Activated T-cell treated with anti-CD3 and anti-CD28 coated beads, Interleukin-2, amount 50 U/mL, for 72 hours (primary cell): ENCODE measurements at places on chromosomes 2 and 18. TPM values are rescaled to one million over a fixed set of nuclear protein-coding genes. Genes with fewer than 3 reads are reported as not detected.

GRCh38 chr18:75057169-75057960 lies 151.6 kb downstream of the PTGR3 start:
- DNase-seq, result no peak

- no peak for DNase-seq
Measured at GRCh38 chr2:16201848-16202247, 261.5 kb downstream of the MYCN start.

DNA sequence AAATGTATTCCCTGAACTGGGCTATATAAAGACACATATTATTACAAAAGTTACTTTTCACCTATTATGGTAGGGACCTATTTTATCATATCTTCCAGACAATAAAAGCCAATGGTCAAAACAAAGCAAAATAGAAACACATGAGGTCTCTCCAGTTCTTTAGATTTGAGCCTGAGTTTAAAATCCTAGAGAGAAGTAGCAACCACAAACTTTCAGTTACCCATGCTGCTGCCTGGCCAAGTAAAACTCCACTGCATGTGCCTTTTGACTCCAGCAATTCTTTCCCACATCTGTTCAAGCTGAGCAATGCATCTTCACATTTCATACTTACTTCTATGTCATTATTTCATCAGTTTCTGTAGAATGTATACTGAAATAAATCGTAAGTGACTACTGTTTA lies 405.3 kb downstream of the STK39 start:
- DNase-seq, result no peak

PIEZO2 gene
- total RNA-seq, result not detected

DNA sequence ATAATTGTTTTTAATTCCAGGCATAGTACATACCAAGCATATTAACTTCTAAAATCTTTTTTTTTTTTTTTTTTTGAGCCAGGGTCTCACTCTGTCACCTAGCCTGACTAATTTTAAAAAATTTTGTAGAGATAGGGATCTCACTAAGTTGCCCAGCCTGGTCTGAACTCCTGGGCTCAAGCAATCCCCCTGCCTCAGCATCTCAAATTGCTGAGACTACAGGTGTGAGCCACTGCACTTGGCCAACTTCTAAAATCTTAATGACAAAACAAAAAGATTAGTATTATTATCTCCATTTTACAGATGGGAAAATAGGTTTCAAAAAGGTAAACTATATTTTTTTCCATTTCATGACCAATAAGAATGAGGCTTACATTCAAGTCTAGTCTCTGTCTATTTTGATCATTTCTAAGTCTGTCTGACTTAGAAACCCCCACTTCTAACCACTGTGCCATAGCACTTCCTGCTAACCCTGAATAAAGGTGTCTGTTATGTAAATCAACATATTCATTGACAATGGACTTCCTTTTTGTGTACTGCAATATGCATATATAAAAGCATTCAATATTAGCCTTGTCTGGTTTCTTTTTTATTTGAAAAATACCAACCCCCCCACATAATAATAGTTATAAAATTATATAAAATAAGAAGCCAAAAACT lies 28.7 kb upstream of the ZEB2 start:
- no peak for DNase-seq

- no peak for DNase-seq
Measured at GRCh38 chr18:74226156-74226555, 65.6 kb downstream of the CYB5A start.

GRCh38 chr2:60051991-60052390 lies 501.5 kb downstream of the BCL11A start:
- no peak for DNase-seq
